ENCODE measurements at places on chromosomes 4 and X. TPM values are rescaled to one million over a fixed set of nuclear protein-coding genes. Genes with fewer than 3 reads are reported as not detected.

MTNR1A gene
- 3.3 TPM for polyA plus RNA-seq

CPEB2 gene
- polyA plus RNA-seq, result 93.6 TPM

PLP1 gene
- 79.7 TPM for polyA plus RNA-seq

CLDN22 gene
- not detected for polyA plus RNA-seq

MAGEA6 gene
- 13.4 TPM for polyA plus RNA-seq

HERC6 gene
- 8.8 TPM for polyA plus RNA-seq

CLGN gene
- 75.6 TPM for polyA plus RNA-seq

GPR50 gene
- not detected for polyA plus RNA-seq

TMSB15C gene
- polyA plus RNA-seq, result 1.5 TPM

PAGE5 gene
- 39.6 TPM for polyA plus RNA-seq

SMR3B gene
- 6.1 TPM for polyA plus RNA-seq

HS6ST2 gene
- polyA plus RNA-seq, result 3.7 TPM

HSFX3 gene
- polyA plus RNA-seq, result 16.6 TPM

PRDM5 gene
- 8.2 TPM for polyA plus RNA-seq

TMPRSS11F gene
- polyA plus RNA-seq, result 0.58 TPM

RS1 gene
- not detected for polyA plus RNA-seq

NDNF gene
- 20.7 TPM for polyA plus RNA-seq

ELK1 gene
- polyA plus RNA-seq, result 70.9 TPM

GLOD5 gene
- polyA plus RNA-seq, result 0.83 TPM

ARMCX1 gene
- 14.3 TPM for polyA plus RNA-seq

AWAT2 gene
- 0.44 TPM for polyA plus RNA-seq

FAM13A gene
- 30.7 TPM for polyA plus RNA-seq

SMIM10L2A gene
- 15.0 TPM for polyA plus RNA-seq

MAOB gene
- polyA plus RNA-seq, result 32.8 TPM

UTP3 gene
- 18.5 TPM for polyA plus RNA-seq
